ENCODE measurements at places on chromosomes 4 and X.
A peak's percentile ranks its signal among the peaks of the same experiment; 100 is the strongest.

DNA sequence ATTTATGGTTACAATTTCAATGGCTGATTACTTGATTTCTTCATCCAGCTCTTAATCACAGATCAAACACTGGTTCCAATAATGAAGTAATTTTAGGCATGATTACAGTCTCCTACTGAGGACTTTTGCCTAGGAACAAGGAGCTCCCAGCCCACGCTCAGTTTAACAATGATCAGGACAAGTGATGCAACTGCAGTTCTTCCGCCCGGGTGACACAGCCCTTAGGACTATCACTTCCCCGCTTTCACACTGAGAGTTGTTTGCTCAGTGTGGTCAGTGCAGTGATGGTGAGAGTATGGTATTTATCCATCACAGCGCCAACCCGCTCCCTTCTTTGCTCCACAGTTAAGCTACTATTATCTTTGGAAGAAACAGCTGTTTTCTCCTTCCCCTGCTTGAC, 203.2 kb upstream of the MBNL3 start:
- no peak for DNase-seq

DNA sequence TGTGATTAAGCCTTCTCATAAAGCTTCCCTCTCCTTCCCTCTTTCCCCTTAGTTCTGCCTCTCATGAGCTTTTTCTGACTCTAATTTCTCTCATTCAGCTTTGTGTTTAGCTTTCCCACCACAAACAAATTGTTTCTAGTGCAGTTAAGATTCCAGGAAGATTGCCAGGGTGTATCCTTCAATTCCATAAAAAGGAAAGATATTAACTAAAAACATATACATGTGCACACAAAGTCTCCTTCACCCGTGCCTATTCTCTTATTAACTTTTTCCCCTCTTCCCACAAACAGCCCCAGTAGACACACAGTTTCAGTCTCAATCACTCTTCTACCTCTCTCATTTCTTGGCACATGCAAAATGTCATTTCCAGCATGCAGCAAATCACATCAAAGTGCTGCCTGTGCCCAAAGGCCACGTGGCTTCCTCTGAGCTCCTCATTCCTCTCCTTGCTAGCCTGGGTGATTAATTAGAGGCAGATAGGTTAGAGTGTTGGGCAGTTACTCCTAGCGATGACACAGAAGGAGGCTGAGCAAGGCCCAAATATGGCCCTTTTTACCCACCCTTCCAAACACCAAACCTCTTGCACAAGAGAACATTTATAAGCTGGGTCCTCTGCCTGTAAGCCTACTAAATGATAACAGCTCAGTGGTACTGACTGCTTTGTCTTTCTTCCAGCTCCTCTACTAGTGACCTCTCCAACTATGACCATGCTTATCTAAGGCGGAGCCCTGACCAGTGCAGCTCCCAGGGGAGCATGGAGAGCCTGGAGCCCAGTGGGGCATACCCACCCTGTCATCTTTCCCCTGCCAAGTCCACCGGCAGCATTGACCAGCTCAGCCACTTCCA, 159.6 kb downstream of the SOWAHB start:
- DNase-seq: no peak

- DNase-seq: no peak
Measured at GRCh38 chr4:121597346-121597934, 99.3 kb downstream of the ANXA5 start.

DNA sequence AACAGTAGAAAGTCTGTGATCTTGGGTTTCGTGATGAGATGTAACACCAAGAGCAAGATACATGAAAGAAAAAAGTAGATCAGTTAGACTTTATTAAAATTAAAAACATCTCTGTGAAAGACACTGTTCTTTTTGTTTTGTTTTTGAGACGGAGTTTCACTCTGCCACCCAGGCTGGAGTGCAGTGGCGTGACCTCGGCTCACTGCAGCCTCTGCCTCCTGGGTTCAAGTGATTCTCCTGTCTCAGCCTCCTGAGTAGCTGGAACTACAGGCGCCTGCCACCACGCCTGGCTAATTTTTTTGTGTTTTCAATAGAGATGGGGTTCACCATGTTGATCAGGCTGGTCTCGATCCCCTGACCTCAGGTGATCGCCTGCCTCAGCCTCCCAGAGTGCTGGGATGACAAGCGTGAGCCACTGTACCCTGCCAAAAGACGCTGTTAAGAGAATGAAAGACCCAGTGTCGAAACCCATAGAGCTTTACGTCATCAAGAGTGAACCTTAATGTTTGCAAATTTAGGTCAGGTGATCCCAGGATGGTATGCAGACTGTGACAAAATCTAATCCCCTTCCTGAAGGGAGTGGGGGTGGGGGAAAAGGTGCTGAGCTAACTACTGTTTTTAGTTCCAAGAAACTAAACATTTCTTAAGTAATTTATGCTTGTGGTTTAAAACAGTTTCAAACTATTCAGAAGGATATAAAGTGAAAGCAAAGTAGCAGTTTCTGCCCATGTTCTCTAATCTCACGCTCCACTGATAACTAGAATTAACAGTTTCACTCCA, 8.0 kb downstream of the OFD1 start:
- DNase-seq: no peak

GRCh38 chr4:114076899-114077570, 97.6 kb upstream of the ARSJ start:
- no peak for DNase-seq

DNA sequence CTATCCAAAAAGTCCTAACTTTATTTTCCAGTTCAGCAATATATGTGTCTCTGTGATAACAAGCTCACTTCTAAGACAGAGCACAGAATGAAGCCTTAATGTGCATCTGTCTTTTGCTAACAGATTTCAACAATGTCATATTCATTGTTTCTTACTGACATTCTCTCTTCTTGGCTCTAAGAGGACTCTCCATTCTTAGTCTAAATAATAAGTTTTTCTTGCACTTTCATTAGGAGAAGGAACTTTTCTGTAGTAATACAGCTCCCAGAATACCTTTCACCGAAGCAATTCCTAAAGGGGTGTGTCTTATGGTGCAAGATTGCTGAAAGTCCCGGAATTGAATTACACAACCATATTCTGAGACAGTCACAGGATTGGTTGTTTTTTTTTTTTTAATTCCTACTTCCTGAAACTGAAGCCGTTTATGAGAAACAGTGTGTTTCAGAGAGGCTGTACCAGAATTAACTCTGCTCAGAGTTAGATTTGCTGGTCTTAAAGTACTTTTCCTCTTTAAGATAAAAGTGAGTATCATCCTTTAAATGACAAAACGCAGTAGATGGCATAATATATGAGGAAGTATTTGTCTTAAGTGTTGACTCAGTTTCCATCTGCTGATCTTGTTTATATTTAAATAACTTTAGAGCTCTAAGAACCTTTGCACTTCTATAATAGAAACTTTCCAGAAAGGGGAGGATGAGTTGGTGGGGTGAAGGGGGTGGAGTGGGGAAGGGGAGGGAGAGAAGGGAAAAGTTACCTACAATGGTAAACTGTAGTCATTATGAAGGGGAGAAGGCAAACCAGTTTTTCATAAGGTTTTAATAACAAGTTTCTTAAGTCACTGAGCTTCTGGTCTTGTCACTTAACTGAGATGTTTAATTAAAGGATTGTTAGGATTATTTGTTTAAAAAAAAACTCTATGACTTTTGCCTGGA, at the start of gene ALPK1:
TSS of gene ALPK1 (plus strand) at position 421 of the 932 bp plus-strand sequence.
- peak; percentile 28 for DNase-seq

DNA sequence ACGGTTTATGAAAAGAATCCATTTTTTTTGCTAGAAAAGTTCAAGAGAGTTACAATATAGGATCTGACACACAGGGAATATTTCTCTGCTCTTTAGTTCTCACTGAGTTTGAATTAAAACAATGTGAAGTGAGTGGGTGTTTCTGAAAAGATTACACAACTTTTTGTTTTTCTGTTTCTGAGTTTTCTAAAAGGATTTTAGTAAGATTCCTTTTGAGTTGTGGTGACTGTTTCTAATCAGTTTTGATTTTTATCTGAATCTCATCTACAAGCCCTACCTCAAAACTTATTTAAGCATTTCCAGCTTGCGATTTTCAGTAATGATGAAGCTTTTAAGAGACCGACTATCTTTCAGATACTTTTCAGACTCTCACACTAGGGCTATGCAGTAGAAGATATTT, 141.7 kb downstream of the GPAT3 start:
- DNase-seq: no peak

- no peak for DNase-seq
Measured at GRCh38 chrX:85065512-85066198, 62.0 kb downstream of the APOOL start.

Data from pancreas (tissue), 10 donors.